ENCODE measurements at places on chromosomes 2 and 18. TPM values are rescaled to one million over a fixed set of nuclear protein-coding genes. Genes with fewer than 3 reads are reported as not detected.

DNA sequence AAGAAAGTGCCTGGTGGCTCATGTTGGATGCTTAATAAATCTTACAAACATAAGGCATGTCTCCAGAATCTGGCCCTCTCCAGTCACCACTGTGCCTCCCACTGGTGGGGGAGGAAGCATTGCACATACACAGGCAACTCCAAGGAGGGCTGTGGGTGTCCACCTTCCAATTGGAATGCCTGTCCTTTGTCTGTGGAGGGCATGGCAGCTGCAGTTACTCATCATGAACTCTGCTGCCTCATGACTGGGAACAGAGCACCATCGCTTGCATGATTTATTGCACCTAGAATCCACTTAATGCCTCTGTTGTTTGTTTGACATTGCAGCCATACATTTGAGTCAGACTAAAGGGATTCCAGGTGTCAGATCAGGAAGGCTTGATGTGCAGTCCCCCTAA lies 278.9 kb downstream of the PRKCE start:
- DNase-seq: no peak
- no peak overlapping the region for H3K4me3 ChIP-seq
- no peaks in the 10 kb centered on the region for H3K36me3 ChIP-seq
- no peaks in the 10 kb centered on the region for H3K27me3 ChIP-seq

DNA sequence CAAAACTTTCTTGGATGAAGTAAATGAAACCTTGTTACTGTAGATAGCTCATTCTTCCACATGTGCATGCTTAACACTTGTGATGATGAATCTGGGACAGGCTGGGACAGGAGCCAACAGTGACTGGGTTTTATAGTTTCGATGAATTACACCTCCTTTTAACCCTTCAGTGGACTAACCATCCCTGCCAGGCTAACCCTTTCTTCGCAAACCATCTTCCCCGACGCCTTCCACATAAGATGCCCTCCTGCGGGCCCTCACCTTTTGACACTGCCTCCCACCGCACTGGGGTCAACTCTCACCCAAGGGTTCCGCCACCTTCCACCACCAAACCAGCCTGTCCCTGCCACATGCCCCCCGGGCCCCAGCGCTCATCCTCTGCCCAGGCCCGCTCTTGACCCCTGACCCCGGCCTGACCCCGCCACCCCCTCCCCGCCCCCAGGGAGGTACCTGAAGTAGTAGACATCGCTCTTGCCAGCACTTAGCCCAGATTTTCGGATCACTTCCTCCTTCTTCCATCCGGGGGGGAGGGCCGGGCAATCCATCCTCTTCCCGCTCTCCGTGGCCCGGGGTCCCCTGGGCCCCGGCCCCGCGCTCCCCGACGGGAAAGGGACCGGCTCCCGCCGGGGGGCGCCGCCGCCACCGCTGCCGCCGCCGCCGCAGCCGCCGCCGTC lies 764 bp downstream of the MBD2 start:
- H3K4me3 ChIP-seq: peak overlapping the region; percentile 82
- peaks cover 27% of the 10 kb centered on the region for H3K4me1 ChIP-seq
- H3K27ac ChIP-seq: peak overlapping the region; percentile 96
- DNase-seq: peak; percentile 69
- H3K27me3 ChIP-seq: no peaks in the 10 kb centered on the region

GRCh38 chr2:84556190-84556589 lies 39.9 kb downstream of the DNAH6 start:
- no peak overlapping the region for H3K27ac ChIP-seq
- no peaks in the 10 kb centered on the region for H3K27me3 ChIP-seq
- no peak for DNase-seq

DNA sequence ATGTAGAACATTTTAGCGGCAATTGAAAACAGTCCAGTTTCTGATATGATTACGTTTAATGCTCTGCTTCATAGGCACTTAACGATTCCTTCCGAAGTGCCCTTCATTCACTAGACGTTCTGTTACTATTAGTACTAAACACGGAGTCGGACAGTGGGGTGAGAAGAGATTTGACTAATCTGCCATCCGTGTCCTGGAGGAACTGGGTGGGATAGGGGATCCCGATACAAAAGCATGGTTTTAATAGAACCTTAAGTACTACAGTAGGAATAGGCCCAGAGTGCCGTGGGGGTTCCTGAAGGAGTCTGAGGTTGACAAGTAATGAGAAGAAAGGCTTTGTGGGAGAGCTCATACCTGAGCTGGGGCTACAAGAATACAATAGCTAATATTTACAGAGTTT lies 631 bp downstream of the MORN2 start:
- peaks cover 11% of the 10 kb centered on the region for H3K4me1 ChIP-seq
- no peak overlapping the region for H3K27ac ChIP-seq
- peak overlapping the region; percentile 80 for H3K4me3 ChIP-seq
- H3K27me3 ChIP-seq: no peaks in the 10 kb centered on the region

Gene TSPYL6
- not detected for polyA plus RNA-seq

- no peak for DNase-seq
- H3K27ac ChIP-seq: no peak overlapping the region
- H3K27me3 ChIP-seq: no peaks in the 10 kb centered on the region
- no peaks in the 10 kb centered on the region for H3K4me1 ChIP-seq
- H3K36me3 ChIP-seq: no peaks in the 10 kb centered on the region
Observed at GRCh38 chr2:160111951-160112798, 49.8 kb upstream of the PLA2R1 start.

DNA sequence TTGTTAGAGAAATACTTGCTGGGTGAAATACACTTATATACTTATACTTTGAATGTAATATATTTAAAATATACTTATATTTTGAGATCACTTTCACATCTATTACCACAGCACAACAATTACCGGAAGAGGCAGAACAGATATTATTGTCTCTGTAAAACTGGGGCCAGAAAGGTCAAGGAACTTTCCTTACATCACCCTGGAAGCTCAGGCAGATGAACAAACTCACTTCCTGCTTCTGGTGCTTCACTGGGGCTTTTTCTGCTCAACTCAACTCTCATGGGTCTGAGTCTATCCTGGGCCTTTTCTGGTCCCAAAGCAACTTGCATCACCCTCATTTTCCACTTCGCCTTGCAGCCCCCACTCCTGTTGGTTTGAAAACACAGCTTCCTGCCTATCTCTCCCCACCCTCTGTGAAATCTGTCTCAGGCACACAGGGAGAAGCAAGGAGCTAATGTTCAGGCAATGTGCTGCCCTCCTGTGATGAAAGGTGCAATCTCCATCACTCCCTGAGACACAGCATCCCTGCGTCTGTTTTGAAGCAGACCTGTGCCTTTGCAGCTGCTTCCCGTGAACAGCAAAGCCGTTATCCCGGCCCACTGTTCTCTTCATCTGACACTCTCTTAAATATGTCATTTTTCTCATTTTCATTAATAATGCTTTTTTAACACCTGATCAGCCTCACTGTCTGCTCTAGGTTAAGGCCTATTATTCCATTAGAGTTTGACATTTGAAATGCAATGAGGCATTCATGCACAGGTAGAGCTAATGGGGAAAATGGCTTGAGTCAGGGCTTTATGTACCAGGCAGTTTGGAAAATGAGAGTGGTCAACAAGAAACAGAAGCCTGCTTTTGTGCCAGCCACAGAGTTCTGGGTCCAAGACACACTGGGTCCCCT lies 251.9 kb upstream of the CHAC2 start:
- H3K4me3 ChIP-seq: no peak overlapping the region
- DNase-seq: peak; percentile 48
- H3K36me3 ChIP-seq: no peaks in the 10 kb centered on the region
- H3K27me3 ChIP-seq: no peaks in the 10 kb centered on the region
- H3K4me1 ChIP-seq: peaks cover 5% of the 10 kb centered on the region

Gene IL1RL1
- polyA plus RNA-seq: 40.9 TPM
